ENCODE measurements at places on chromosomes 11 and 22.

DNA sequence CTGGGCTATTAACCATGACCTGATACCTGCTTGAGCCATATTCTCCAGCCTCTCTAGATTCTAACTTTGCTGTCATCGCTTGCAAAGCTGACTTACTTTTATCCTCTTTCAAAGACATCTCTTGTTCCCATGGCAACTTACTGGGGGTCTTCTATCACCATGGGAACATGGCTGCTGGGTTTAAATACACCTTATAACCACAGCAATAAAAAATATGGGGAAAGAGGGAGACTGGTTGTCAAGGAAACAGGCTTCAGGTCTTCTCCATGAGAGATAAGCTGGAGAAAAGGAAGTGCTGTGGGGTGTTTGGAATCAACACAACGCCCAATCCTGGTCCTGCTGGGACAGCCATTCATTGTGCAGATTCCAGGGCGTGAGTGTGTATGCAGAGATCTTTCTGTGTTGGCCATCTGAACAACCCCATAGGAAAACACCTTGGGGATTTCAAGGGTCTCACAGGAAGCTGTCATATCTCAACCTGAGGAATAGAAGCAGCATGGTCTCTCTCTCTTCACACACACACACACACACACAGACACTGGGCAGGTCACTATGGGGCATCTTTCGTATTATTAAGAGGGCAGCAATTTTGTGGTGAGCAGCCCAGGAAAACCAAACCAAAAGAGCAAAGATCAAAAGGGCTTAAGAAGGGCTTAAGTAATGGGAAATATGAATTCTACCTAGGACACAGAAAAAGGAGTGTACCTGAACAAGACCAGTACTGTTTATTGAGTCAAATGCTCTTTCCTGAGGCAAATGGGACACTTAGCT, 344.7 kb upstream of the NCAM1 start:
- DNase-seq, result no peak

DNA sequence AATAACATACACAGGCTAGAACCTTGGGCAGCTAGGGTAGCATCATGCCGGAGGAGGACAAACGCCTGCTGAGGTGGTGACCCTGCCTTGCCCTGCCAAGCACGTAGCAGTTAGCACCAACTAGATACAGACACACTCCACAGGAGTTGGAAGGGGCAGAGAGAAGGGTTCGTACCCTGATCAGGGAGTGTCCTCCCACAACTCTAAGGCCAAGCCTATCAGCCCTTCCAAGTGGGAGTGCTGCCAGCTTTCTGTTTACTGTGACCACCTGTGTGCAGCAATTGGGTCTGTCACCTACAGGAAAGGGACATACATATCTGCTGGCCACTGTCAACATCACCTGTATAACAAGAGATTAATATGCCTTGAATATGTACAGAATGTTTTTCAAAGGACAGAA, 1.9 kb upstream of the THAP7 start:
- no peak for DNase-seq

- no peak for DNase-seq
Measured at GRCh38 chr11:46615756-46616155, 1.3 kb downstream of the HARBI1 start.

DNA sequence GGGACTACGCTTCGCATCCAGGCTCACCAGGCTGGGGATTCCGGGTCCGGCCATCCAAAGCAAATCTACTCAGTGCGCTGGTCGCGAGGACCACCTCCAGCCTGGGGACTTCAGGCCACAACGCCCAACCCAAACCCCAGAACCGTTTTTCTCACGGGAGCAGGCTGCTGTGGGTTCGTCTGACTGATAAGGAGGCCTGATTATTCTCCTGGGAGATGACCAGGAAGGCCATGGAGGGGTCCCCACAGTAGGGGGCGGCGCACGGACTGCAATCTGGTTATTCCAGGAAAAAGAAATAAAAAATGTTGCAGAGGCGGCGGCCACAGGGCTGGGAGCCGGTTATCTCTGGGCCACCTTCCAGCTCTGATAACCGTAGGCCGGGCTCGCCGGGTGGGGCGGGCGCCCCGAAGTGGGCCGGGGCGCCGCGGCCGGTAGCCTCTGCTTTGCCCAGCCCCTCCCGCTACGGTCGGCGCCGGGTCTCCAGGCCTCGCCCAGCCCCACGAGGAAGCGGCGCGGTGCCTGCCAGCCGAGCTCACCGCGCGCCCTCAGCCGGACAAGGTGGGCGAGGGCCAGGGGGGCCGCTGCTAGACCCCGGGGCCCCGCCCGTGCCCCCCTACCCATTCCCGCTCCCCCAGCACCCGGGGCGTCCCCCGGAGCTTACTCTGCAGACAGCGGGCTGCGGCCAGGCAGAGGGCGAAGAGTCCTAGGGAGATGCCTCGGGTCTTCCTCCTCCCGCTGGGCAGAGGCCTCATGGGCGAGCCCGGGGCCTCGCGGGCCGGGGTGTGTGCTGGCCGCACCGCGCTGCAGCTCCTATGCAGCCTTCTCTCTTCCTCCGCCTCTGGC, 446 bp downstream of the VSTM5 start:
- DNase-seq, result no peak

- no peak for DNase-seq
Measured at GRCh38 chr22:29641042-29641699, 37.7 kb downstream of the NF2 start.

DNA sequence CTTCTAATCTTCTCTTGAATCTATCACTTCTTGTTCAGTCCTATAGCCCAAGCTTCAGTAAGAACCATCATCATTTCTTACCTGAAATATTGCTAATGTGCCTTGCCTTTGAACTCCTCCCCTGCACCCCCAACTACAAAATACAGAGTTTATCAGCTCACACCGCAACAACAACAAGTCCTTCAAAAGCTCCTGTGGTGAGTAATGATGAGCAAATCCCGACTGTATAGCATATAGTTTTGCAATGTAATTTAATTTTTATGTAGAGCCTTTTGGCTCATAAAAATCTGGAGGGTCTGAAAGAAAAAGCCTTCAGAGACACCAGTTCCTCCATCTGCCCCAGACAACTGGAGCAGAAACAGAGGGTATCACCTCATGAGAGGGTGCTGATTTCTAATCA, 124.7 kb downstream of the ARHGAP32 start:
- DNase-seq, result no peak

DNA sequence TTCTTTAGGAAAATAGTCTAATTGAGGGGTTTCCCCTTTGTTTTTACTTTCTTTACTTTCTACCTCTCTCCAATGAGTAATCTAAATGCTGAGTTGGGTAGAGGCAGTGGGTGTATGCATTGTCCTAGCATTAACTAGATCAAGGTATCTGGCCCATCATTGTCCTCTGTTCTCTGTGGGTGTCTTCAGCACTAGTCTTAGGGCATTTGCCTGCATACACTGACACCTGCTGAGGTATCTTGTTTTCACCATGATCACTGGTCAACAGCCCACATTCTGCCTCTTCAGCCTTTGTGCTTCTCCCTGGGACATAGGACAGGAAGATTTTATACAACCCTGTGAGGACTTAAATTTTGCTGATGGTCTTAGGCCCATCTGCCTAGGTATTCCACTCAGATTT, 371.1 kb downstream of the RAB38 start:
- DNase-seq, result no peak

GRCh38 chr22:48975886-48976285, 851.8 kb downstream of the BRD1 start:
- no peak for DNase-seq

DNA sequence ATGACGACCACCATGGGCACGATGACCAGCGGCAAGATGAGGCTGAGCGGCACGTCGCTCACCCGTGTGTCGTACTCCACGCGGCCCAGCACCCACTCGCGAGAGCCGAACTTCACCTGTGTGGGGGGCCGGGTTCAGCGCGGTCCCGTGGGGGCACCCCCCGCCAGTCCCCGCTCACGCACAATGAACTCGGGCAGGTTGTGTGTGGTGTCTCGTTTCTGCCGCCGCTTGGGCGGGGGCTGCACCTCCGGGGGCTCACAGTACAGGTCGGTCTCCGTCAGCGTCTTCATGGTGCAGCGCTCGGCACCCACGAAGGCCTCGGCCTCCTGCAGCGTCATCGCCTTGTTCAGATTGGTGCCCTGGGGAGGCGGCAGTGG, 11.2 kb upstream of the MAPK11 start:
- DNase-seq, result no peak

DNA sequence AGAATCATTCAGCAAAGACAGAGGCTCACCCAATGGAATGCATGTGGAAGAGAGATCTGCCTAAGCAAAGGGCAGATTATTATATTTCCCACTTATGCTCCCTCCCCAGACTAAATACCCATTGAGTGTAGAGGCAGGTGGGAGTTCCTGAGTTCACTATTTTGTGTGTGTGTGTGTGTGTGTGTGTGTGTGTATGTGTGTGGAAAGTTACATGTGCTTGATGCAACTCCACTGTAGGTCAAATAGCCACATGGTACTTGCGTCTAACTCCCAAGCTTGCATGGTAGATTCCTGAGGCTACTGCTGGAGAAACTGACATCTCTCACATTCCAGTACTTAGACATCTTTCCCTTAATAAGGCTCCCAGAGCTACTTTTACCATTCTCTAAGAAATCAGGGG, 3.4 kb upstream of the COPB1 start:
- no peak for DNase-seq

All from NCI-H2107 (cell line).